NCI-H2171 (cell line): ENCODE measurements at places on chromosomes 2 and 18.

DNA sequence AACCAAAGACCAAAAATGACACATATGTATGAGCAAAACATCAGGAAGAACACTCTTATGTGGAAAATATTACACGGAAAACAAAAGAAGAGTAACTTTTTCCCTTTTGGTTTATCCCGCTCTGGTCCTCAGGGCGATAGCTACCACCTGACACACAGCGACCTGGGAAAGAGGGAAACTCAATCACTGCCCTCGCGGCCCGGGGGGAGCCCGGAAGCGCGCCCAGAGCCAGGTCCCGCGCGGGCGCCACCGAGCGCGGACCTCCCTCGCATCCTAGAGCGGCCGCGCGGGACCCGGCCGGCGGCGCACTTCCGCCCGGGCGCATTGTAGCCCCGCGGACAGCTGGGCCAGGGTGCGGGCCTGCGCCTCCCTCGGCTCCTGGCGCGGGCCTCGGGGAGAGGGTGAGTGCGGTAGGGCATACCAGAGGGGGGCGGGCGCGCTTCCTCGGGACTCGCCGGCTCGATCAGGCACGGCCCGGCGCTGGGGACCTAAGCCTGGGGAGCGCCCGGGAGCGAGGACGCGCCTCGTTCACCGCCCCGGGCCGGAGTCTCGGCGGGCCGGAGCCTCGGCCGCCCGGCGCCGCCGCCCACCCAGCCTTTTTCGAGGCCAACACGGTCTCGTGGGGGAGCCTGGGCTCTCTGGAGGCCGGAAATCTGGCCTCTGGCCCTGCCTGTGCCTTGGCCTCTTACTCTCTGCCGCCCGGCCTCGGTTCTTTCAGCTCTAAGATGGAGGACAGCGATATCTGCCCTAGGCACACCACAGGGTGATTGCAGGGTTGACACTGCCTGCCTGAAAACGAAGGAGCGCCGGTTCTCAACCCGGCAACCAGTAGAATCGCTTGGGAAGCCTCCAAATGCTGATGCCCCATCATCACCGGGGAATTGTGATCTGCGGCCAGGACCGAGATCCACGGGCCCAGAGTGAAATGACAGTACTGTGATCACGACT lies at the start of gene ELAC1:
ELAC1 (plus strand) TSS at position 327 of the 948 bp plus-strand sequence. CDS start 6,365 bp downstream, outside the sequence.
- DNase-seq = peak; percentile 84

DNA sequence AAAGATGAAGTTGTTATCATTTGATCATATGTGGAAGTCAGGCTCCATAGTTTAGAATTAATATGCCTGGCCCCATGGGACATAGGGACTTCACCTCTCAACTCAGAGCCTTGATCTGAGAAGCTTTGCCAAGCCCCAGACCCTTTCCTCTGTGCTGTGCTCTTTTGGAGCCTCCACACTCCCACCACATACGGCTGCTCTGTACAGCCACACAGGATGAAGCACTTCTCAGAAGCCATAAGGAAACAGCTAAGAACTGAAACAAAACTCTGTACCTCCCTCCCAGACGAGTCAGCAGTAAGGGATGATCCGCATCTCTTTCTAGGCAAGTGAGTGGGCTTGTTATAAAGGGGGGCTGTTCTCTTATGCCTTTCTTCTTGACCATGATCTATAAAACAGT lies 66.5 kb downstream of the CAB39 start:
- no peak for DNase-seq

- DNase-seq = no peak
Observed at GRCh38 chr2:187991389-187991788, 300.3 kb upstream of the GULP1 start.

DNA sequence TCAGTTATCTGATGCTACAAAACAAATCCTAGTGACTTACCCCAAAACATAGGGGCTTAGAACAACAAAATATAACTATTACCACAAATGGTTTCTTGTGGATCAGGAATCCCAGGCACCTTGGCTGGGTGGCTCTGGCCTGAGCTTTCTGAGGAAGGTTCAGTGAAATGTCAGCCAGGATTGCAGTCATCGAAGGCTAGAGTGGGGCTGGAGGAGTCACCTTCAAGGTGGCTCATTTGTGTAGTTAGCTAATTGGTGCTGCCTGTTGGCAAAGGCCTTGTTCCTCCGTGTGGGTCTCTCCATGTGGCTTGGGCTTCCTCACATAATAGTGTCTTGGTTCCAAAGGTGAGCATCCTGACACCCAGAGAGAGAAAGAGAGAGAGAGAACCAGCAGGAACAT lies 57.4 kb downstream of the COPS8 start:
- DNase-seq = no peak

GRCh38 chr18:70195852-70196434 lies 9.5 kb downstream of the RTTN start:
- no peak for DNase-seq

DNA sequence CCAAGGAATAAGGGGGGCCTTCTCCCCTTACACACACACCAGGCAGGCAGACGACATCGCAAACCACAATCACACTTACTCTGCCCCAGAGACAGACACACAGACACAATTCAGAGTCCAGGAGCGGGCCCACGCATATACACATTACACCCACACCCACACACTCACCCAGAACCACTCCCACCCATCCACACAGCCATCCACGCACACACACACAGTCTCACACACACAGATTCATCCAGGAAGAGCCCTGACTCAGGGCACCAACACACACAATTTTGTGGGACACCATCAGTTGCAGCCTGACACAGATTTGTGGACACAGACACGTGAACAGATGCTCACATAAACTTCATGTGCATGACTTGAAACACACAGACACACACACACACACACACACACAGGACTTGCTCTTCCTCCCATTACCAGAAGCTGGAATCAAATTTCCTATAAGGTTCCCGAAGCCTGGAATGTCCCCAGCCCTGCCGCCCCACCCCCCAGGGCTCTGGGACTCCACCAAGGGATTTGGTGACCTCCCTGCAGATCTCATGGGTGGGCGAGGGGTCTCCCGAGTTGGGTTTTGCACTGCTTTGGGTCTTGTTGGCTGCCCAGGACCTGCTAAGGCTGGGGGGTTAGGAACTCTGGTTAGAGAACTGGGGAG lies 23.5 kb downstream of the TNS1 start:
- peak; percentile 38 for DNase-seq

DNA sequence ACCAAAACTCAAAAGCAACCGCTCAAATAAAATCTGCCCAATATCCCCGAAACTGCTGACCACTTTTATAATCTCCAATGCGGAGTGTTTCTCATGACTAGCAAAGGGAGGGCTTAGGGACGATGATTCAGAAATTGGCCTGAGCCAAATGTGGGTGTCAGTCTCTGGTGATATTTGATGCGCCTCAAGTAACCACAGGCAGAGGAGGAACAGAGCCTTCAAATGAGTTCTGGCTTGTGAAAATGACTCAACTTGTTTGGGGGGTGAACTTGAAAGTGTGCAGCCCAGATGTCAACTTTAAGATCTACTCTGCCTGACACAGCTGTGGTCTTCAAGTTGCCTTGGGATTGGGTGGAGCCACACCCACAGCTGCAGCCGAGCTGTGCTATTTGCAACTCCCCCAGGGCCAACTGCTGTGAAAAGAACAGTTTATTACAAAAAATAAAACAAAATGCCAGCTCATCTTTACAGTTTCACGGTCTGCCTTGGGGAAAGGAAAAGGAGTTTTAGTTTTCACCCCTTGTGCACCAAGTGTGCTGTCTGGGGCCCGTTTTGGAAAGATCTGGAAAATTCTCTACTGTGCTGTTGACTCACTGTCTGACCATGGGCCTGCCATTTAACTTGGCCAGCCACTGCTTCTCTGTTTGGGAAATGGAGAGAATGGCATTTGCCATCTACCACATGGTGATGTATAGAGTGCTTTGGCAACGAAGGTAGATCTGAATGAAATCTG lies 222.1 kb downstream of the MTX2 start:
- peak; percentile 61 for DNase-seq

DNA sequence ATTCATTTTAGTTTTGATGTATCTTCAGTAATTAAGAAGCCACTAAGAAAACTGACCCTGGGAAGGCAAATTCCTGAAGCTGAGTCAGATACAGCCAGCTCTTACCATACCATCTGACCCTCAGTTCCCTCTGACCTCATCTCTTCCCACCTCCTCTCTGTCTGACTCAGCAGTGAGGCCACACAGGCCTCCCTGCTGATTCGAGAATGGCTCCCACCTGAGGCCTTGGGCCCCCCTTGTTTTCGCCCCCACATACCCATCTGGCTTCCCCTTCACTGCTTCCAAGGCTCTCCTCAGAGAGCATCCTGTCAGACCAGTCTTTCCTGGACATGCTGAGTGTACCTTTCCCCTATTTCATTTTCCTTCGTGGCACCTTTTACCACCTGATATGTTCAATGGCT lies 71.0 kb upstream of the CYP1B1 start:
- DNase-seq = no peak

DNA sequence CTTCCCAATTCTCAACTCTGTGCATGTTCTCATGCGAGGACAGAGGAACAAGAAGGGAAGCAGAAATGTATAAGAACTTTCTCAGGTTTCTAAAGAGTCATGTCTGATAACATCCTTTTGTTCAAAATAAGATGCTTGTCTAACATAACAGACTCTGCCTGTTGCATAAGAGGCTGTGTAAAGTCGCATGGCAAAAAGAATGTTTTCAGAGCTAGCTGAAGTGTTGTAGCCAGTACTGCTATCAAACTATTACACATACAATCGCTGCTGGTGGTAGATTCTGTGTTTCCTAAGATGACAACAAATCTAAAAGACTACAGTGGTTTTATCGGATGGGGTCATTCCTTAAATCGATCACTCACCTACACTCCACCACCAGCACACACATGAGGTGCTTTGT lies 487.5 kb downstream of the IRS1 start:
- DNase-seq = no peak

DNA sequence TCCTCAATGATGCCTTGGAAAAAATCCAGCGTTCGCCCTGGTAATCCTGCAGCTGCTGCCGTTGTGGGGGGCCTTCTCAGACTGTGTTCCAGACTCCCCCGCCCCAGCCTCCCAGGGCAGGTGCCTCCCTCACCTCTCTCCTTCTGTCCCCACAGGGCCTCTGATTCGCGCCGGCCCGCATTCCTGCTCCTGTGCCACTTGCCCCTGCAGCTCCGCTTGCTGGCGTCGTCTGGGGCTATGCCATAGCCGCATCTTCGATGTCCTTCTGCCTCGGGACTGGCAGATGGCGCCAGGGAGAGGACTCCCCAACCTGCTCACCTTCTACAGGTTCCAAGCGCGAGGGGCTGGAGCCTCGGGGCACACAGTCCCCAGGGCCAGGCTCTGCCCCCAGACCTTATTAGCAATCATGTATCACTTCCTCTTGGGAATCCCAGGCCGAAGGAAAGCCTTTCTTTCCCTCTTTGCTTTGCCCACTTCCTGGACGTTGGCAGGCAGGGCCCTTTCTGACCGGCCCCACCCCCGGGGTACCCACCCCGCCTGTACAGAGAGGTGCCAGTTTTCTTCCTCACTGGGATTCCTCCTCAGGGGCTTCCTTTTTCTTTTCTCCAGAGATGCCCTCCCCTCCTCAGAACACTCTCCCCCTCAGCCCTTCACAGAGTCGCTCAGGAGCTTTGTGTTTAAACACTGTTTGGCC lies 4.4 kb downstream of the SPATA3 start:
- DNase-seq = no peak

GRCh38 chr2:24843330-24843860 lies 50.2 kb downstream of the CENPO start:
- no peak for DNase-seq

GRCh38 chr2:27174638-27175037 lies 25.8 kb downstream of the TCF23 start:
- no peak for DNase-seq

GRCh38 chr18:70781860-70782453 lies 493.1 kb downstream of the SOCS6 start:
- DNase-seq = no peak

- peak; percentile 37 for DNase-seq
Observed at GRCh38 chr2:127674241-127675209, 805 bp downstream of the LIMS2 start.

DNA sequence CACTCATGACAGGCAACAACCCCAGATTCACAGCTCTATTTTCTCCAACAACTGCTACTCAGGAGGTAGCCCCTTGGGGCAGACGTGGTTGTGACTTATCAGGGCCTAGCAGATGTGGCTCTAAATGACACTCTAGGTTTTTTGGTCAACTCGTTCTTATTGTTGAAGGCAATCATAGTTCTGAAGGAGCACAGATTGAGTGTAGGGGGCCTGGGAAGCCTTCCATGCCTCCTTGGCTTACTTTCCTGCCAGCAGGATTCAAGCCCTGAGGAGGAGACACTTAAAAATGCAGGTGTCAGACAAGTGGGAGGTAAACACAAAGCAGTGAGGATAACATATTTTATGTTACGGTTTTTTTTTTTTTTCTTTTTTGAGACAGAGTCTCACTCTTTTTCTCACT lies 23.5 kb upstream of the SUCLG1 start:
- DNase-seq = no peak

GRCh38 chr18:21743166-21743832 lies 2.7 kb downstream of the MIB1 start:
- no peak for DNase-seq

GRCh38 chr2:177271981-177272666 lies 7.6 kb upstream of the NFE2L2 start:
- no peak for DNase-seq

DNA sequence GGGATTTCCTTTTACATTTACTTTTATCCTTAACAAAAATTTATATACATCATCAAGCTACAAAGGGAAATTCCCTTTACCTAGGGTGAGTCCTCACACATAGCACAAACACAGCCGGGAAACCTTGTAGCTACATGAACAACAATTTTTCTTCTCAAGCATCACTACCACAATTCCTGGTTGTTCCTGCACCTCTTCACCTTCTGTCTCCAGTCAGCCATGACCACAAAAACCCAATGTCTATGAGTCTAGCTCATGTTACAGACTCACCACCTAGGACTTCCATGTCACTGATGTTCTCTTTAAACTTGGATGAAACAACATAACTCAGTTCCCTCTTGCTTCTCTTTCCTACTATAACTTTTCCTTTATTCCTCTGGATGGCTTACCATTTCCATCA lies 460.4 kb downstream of the MBD2 start:
- DNase-seq = no peak

- DNase-seq = no peak
Observed at GRCh38 chr18:429030-429429, 71.5 kb downstream of the COLEC12 start.

DNA sequence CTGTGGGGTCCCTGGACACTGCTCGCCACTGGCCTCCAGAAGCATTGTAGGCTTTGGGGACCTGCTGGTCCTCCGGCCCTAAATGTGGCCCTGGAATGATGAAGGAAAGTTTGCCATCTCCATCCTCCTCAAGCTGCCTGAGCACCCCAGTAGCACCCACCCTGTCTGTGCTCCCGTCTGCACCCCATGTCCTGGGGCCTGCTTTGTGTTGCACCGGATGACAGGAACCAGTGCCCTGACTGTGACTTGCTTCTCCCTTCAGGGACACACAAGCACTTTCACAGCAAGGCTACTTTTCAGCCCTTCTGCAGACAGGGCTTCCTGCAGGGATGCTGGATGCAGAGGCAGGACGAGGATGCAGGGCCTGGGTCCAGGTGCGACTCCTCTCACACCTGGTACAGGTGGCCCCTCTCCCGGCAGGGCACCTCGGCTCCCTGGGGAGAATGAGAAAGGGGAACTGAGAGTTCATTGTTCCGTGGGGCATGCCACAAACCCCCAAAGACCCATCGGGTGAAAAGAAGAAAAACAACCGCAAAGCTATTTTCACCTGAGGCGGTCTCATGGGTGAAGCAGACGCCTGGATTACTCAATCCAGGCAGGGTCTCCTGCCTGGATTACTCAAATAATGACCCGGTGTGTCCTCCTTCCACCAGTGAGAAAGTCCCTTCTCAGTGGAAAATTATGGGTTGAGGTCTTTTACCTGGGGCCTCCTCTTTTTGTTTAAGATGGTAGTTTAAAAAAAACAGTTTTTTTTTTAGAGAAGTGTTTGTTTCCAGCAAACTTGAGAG lies 74.9 kb downstream of the LONRF2 start:
- DNase-seq = no peak
